ENCODE measurements at places on chromosomes 5 and 9. TPM values are rescaled to one million over a fixed set of nuclear protein-coding genes. Genes with fewer than 3 reads are reported as not detected.

GRCh38 chr9:124557895-124558294, 50.7 kb upstream of the NR5A1 start:
- DNase-seq, result no peak

GRCh38 chr5:124044613-124045012, 532.6 kb downstream of the CSNK1G3 start:
- no peak for DNase-seq

GRCh38 chr5:1040571-1040970, 32.0 kb downstream of the NKD2 start:
- no peak for DNase-seq

CCDC192 gene
- total RNA-seq, result not detected

Measured in glomerular endothelial cell (primary cell).